ENCODE measurements at places on chromosomes 5 and 9. TPM values are rescaled to one million over a fixed set of nuclear protein-coding genes. Genes with fewer than 3 reads are reported as not detected.

DRD1 gene
- under 0.01 TPM for total RNA-seq

SPATA31E1 gene
- total RNA-seq, result not detected

HTR1A gene
- total RNA-seq, result not detected

IFNE gene
- 11.2 TPM for total RNA-seq

NRARP gene
- total RNA-seq, result 0.29 TPM

RNF183 gene
- not detected for total RNA-seq

CDC25C gene
- total RNA-seq, result 13.7 TPM

APC gene
- 80.3 TPM for total RNA-seq

ESM1 gene
- 3.3 TPM for total RNA-seq

SPINK13 gene
- not detected for total RNA-seq

PCDHGA2 gene
- total RNA-seq, result 6.6 TPM

PDE8B gene
- total RNA-seq, result not detected

QRFP gene
- not detected for total RNA-seq

CBY3 gene
- total RNA-seq, result not detected

PCA3 gene
- not detected for total RNA-seq

GPX8 gene
- 124 TPM for total RNA-seq

TSLP gene
- 5.7 TPM for total RNA-seq

PCDHB14 gene
- 1.2 TPM for total RNA-seq

DNAH5 gene
- total RNA-seq, result 2.6 TPM

TRAPPC13 gene
- 18.7 TPM for total RNA-seq
